ENCODE measurements at places on chromosomes 7 and 10.
A peak's percentile ranks its signal among the peaks of the same experiment; 100 is the strongest.

GRCh38 chr7:117872561-117873309 lies 506 bp downstream of the CTTNBP2 start:
- DNase-seq = no peak

DNA sequence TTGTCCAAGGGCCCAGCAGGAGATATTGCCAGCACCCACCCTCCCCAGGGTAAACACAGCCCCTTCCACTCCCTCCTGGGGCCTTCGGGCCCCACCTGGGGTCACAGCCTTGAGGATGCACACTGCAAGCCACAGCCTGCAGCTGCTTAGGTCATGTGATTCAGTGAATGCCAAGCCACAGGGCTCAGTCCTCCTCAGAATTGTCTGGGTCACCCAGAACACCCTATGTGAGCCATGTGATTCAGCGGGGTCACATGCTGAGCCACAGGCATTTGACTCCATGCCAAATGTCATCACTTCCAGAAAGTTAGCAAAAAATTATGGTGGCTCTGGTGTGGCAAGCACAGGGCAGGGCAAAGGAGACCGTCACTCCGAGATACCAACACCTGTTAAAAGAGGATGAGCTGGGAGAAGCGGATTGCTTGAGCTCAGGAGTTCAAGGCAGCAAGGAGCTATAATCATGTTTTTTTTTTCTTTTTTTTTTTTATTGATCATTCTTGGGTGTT lies 17.2 kb upstream of the PSAP start:
- peak; percentile 84 for DNase-seq

DNA sequence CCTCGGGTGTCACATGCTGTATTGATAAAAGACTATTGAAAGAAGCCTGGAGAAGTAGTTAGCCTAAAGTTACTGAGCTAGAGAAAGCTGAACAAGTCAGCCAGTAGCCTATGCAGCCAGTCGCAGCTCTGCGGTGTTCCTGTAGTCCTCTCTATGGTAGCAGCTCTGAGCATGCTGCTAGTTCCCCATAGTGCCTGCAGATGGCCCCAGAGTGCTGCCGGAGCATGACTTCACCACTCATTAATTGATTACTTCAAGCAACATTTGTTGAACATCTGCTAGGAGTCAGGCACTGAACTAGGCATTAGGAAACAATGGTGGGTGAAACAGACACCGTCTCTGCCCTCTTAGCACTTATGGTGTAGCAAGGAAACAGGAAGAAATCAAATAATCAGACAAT lies 422.7 kb downstream of the SORCS3 start:
- no peak for DNase-seq

DNA sequence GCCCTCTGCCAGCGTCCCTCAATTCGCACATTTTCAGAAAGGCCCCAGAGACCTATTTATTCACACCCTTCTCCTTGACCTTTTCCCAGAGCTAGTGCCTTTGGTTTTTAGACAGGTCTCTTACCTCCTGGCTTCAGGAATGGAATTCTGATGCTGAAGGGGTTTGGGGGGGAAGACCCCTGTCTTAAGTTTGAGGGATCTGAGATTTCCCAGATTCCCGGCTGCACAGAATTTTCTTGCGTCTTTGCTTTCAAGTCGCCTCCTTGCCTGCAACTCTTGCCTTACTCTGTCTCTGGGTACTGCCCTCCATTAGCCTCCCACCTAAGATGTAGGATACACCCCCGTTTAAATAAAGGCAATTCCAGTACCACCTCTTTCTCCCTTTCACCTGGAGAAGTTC lies 1.9 kb downstream of the GATA3 start:
- no peak for DNase-seq

All from posterior vena cava (tissue), 2 donors.